Transverse colon (tissue), 4 donors: ENCODE measurements at places on chromosomes 4 and X. TPM values are rescaled to one million over a fixed set of nuclear protein-coding genes. Genes with fewer than 3 reads are reported as not detected.
A peak's percentile ranks its signal among the peaks of the same experiment; 100 is the strongest.

DNA sequence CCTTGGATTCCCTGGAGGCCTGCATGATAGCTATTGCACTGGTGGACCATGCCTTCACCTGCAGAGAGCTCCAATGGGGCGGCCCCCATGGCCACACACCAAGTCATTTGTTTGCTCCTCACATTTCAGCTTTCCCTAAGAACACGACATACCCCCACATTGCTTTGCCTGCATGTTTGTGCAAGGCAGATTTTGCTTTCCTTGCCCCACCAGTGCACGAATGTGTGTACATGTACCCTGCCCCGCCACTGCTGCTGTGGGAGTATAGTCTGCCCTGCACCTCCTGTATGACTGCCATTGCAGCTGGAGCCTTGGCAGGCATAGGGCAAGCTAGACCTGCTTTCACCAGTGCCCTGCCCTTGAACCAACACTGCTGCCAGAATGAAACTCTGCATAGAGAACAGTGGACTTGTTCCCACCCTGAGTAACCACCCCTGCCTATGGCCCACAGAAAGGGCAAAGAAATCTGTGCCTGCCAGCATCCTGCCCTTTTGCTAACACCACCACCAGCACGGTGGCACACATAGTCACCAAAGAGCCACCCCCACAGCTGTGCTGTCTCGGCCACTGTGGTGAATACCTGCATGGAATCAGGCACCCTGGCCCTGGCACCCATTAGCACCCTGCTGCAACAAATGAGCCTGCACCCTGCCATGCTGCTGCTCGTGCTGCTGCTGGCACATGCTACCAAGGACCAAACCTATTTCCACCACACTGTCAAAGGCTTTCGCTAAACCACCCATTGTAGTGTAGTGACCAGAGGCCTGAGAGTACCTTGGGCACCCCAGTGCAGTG, 661.7 kb upstream of the FAM241A start:
- no peak overlapping the region for H3K27ac ChIP-seq
- DNase-seq: no peak
- no peaks in the 10 kb centered on the region for H3K36me3 ChIP-seq
- no peak overlapping the region for H3K4me3 ChIP-seq
- no peaks in the 10 kb centered on the region for H3K4me1 ChIP-seq

DNA sequence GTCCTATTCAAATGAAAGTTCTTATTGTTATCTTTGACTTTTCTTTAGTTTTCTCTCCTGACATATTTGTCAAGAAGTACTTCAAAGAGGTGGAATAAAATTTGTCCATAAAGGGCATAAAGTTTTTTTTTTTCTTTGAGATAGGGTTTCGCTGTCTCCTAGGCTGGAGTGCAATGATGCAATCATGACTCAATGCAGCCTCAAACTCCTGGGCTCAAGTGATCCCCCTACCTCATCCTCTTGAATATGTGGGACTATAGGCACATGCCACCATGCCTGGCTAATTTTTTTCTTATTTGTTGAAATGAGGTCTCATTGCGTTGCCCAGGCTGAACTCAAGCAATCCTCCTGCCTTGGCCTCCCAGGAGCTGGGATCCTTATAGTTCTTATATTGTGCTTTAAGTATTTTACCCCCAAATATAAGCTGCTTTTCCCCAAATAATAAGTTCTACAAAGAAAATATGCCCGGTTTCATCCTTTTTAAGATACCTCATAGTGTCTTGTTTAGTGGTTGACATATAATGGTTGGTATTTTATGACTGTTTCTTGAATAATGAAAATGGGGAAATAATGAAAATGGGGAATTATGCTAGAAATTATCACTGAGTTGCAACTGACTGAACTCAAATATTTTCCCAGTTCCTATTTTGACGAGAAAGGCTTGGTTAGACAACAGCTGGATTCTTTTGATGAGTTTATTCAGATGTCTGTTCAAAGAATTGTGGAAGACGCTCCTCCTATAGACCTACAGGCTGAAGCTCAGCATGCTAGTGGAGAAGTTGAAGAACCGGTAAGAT, 11.6 kb downstream of the POLR2B start:
- H3K4me3 ChIP-seq: no peak overlapping the region
- H3K36me3 ChIP-seq: no peaks in the 10 kb centered on the region
- DNase-seq: no peak

DNA sequence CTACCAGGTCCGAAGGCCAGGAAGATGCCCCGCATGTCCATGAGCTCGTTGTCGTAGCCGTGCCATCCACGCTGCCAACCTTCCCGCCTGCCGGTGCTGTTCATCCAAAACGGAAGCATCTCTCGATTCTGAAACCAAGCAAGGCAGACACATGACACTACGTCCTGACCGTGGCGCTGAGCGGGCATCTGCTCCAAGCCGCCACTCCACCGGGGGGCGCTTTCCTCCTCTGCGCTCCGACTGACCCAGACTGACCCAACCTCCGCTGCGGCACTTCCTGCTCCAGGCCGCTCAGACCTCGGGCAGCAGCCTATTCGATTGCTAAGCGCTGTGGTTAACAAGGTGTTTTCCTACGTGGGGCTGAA, 120.5 kb downstream of the ENPP6 start:
- peak; percentile 57 for DNase-seq
- H3K4me3 ChIP-seq: peak overlapping the region; percentile 5
- H3K36me3 ChIP-seq: no peaks in the 10 kb centered on the region
- H3K27ac ChIP-seq: no peak overlapping the region

- no peaks in the 10 kb centered on the region for H3K4me1 ChIP-seq
- DNase-seq: peak; percentile 57
- no peaks in the 10 kb centered on the region for H3K27me3 ChIP-seq
Observed at GRCh38 chr4:40395908-40396793, 61.0 kb downstream of the CHRNA9 start.

DNA sequence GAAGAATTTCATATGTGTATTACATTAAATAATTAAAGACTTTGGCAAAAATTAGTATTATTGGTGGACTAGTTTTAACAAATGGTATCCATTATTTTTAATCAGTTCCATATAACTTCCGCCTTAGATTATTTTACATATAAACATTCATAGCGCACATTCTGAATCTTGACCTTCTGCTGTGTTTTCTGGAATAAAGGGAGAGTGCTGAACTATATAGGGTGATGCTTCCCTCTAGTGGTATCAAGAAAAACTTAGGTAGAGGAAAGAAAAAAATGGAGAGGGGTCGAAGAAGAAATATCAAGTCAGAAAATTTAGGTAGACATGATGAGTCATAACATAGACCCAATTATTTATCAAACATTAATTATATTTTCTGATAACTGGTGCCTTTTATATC, 155.6 kb upstream of the PACRGL start:
- no peaks in the 10 kb centered on the region for H3K4me1 ChIP-seq
- no peaks in the 10 kb centered on the region for H3K27me3 ChIP-seq
- H3K36me3 ChIP-seq: no peaks in the 10 kb centered on the region
- no peak overlapping the region for H3K27ac ChIP-seq

DNA sequence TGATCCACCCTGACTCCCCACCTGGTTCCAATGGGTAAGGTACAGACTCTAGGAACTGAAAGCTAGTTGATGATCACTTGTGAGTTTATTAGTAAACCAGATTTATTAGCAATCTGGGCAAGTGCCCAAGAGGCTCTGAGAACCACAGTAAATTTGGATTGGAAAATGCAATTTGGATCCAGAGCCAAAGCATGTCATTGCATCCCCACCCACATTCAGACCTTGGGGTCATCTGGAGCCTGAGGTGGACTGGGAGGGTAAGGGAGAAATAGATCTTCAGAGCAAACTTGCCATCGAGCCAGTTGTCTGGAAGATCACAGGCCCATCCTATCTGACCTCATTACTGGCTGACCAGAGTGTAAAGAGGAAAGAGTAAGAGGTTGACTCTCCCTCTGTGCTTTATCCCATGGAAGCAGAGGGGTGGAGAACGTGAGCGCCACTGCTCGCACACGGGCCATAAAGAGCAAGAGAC, 78.7 kb upstream of the RASGEF1B start:
- no peak overlapping the region for H3K27ac ChIP-seq
- no peak for DNase-seq
- H3K27me3 ChIP-seq: no peaks in the 10 kb centered on the region
- H3K4me1 ChIP-seq: no peaks in the 10 kb centered on the region
- H3K36me3 ChIP-seq: no peaks in the 10 kb centered on the region

GRCh38 chr4:113404167-113404571, 354.7 kb downstream of the ANK2 start:
- H3K36me3 ChIP-seq: no peaks in the 10 kb centered on the region
- no peak overlapping the region for H3K4me3 ChIP-seq
- H3K27ac ChIP-seq: no peak overlapping the region
- H3K27me3 ChIP-seq: no peaks in the 10 kb centered on the region

ARHGAP36 gene
- not detected for total RNA-seq

KLF8 gene
- total RNA-seq: 5.6 TPM

CXXC4 gene
- 1.7 TPM for total RNA-seq

USP26 gene
- not detected for total RNA-seq

DNA sequence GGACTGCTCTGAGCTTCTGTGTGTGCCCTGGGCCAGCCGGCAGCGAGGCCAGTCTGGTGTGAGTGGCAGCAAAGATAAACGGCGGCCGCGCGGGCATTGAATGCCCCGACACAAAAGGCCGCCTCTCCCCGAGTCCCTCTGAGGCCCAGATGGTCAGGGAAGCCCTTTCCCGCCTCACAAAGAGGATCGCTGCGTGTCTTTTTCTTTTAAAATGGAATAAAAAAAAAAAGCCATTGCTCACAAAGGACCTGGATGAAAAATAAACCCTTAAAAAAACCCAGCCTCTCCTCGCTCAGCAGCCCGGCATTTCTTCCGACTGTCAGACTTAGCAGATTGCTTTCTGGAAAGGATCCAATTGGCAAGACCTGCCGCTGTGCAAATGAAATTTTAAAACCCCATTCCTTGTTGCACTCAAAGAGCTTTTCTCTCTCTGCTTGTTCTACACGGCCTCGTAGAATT, 578.7 kb downstream of the BCOR start:
- H3K36me3 ChIP-seq: no peaks in the 10 kb centered on the region
- H3K27me3 ChIP-seq: no peaks in the 10 kb centered on the region
- H3K4me1 ChIP-seq: no peaks in the 10 kb centered on the region
- no peak for DNase-seq
- H3K27ac ChIP-seq: peak overlapping the region; percentile 35
